AG20443 (cell line): ENCODE measurements at places on chromosomes 16 and 17.

GRCh38 chr16:77745972-77746371, 23.7 kb downstream of the NUDT7 start:
- no peak for DNase-seq

DNA sequence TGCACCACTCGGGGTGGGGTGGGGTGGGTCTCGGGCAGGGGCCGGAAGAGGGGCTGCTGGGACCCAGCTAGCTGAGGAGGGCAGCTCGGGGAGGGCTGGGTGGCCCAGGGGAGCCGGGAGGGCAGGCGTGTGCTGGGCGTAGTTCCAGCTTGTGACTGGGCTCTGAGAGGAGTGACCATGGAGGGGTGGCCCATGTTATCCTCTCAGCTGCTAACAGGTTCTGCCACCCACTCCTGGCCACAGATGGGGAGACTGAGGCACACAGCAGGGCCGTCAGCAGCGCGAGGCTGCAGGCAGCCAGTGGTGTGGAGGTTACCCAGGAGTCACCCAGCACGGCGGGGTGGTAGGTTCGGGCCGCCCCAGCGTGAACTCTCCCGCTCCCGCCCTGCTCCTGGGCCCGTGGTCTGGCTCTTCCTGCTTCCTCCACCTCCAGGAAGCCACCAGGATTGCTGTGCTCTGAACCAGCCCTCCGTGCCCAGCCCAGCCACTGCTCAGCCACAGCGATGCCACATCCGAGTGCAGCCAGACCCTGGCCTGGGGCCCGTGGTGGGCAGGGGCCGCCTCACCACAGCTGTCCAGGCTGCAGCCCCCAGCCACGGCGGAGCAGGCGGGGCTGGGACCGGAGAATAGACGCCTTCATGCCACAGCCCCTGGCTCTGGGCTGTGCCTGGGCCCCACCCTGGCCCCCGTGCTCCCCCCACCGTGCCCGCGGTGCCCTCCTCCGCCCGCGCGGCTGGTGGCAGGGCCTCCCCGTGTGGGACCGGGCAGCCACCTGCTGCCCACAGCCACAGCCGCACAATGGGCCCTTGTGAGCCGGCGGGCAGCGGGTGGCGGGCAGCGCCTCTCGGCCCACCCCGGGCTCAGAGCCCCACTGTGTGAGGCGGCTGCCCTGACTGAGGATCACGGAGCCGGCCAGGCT, 26.3 kb upstream of the SSTR5 start:
- DNase-seq = no peak

- no peak for DNase-seq
These were observed 9.6 kb upstream of the EVPL start for GRCh38 chr17:76036497-76037261.

DNA sequence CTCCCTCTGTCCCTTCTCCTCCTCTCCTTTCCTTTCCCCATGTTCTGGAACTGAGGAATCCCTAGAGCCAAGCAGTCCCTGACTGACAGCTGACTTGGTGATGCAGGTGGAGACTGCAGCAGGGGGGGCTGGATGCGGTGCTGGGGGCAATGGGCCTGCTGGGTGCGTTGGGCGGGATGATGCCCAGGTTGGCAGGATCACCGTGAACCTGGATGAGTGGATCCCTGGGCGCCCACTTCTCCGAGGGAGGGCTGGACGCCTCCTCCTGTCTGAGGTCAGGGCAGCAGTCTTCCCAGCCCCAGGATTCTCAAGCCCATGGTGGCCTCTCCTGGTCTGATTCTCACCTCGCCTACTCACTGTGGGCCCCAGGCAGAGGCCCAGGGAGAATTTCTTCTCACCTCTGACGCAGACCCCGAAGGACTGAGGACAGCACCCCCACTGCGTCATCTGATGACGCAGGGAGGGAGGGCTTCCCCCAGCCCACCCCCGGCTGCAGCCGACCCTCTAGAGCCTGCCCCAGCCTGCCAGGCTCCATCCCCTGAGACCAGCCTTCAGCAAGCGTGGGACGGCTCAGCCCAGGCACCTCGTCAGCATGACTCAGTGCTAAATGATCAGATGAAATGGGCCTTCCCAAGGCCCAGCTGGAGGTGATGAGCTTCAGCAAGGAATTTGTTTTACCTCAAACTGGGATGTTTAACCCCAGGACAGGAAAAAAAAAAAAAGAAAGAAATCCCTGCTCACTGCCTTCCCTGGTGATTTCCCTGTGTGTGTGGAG, 188.0 kb upstream of the TNRC6C start:
- DNase-seq = peak; percentile 75

- peak; percentile 37 for DNase-seq
These were observed 47.8 kb downstream of the ERN1 start for GRCh38 chr17:64081802-64082799.

DNA sequence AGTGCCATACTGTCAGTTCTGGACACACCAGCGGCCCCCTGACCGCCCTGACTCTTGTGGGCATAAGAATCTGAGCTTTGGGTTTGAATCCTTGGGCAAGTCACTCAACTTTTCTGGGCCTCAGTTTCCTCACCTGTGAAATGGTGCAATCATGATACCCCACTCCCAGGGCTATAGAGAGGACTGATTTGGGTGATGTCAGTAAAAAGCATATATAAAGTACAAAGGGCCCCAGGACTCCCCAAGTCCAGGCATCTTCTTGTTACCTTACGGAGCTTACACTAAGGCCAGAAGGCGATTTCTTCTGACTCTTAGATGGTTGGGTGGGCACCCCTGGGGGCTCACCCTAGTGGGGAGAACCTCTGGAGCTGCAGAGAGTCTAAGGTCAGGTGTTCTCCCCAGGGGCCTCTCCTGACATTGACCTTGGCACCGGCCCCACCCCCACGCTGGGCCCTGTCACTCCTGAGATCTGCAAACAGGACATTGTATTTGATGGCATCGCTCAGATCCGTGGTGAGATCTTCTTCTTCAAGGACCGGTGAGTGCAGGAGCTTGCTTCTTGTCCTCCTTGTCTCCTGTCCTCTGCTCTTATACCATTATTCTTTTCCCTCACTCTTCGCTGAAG, 13.9 kb downstream of the MMP2 start:
- DNase-seq = no peak

GRCh38 chr16:80015566-80015965, 415.0 kb upstream of the MAF start:
- DNase-seq = no peak

- no peak for DNase-seq
These were observed 170.6 kb upstream of the CACNG5 start for GRCh38 chr17:66664336-66664735.
